ENCODE measurements at places on chromosomes 3 and 15.
A peak's percentile ranks its signal among the peaks of the same experiment; 100 is the strongest.

GRCh38 chr3:13590841-13591520 lies 42.1 kb downstream of the FBLN2 start:
- DNase-seq = no peak

- peak; percentile 49 for DNase-seq
Measured at GRCh38 chr3:12501360-12502020, 17.2 kb downstream of the TSEN2 start.

DNA sequence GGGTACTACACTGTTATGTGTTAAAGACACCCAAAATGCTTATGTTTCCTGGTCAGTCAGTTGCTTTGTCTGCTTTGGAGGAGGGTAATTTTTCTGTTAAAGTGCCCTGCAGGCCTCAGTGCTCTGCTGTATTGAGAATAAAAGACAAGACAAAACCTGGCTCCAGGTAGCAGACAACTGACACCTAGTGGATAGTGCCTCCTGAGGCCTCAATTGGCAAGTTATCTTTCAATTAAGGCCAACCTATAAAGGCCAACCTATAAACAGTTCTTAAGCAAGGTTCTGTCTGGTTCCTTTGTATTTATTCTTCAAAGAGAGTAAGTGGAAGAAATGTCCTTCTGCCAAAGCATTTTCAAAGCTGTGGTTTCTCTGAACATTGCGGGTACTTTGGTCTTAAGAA lies 773.8 kb downstream of the MECOM start:
- DNase-seq = no peak

GRCh38 chr15:65095011-65095746 lies 18.6 kb downstream of the KBTBD13 start:
- no peak for DNase-seq

- DNase-seq = peak; percentile 49
Measured at GRCh38 chr15:36591536-36592411, 12.3 kb downstream of the CDIN1 start.

GRCh38 chr3:4856136-4856535 lies 123.1 kb upstream of the BHLHE40 start:
- no peak for DNase-seq

DNA sequence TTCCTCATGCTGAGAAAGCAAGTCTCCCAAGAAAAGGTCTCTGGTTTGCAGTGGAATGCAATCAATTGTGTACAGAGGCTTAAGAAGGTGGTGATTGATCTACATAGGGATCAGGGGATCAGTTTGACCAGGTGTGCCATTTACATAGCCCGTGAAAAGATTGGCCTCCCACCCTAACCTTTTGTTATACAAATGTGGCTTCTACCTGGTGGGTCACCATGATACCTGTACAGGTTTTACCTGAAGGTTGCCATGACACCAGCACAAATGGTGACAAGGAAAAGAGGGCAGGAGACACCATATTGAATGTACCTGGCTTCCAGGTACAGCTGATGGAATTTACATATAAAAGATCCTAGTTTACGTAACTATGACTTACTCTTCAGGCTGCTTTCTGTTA lies 25.5 kb upstream of the TEX55 start:
- no peak for DNase-seq

DNA sequence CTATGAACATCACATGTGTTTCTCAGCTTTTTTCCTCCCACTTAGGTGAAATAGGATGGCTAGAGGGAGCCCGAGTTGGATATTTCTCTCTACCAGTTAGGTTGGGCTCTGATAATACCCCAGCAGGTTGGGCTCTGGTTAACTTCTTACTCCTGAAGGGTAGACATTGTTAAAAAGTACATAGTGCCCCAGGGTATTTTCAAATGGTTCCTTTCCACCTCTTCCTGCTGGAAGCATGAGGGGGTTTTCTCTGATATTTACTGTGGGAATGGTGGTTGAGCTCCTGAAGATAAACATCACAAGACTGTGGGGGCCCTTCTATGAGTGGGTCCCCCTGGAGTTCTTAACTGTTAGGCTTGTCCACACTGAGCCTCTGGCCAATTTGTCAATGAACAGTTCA lies 36.1 kb upstream of the SPESP1 start:
- DNase-seq = no peak

GRCh38 chr15:31458596-31459399 lies 132.2 kb downstream of the KLF13 start:
- DNase-seq = no peak

DNA sequence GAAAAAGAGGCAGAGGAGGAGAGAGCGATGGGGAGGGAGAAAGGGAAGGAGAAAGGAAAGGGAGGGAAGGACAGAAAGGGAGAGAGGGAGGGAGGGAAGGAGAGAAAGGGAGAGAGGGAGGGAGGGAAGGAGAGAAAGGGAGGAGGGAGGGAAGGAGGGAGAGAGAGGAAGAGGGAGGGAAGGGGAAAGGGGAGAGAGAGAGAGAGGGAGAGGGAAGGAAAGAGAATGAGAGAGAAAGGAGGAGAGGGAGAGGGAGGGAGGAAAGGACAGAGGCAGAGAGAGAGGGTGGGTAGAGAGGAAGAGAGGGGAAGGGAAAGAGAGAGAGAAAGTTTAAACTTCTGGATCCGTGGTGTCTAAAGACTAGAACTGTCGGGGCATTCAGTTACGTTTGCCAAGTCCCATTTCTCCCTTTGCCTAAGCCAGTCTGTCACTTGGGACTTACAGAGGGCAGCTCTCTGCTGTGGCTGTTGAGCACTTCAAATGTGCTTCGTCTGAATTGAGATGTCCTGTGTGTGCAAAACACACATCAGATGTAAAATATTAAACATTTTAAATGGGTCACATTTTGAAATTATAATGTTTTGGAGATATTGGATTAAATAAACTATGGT lies 62.6 kb downstream of the PLXNA1 start:
- DNase-seq = no peak

GRCh38 chr3:15646851-15647511 lies 45.4 kb downstream of the BTD start:
- DNase-seq = peak; percentile 99

- peak; percentile 48 for DNase-seq
Measured at GRCh38 chr15:42273900-42274701, 868 bp upstream of the TMEM87A start.

- DNase-seq = no peak
Measured at GRCh38 chr3:107910713-107911259, 180.0 kb downstream of the CD47 start.

All from HS-5 (cell line).